ENCODE measurements at places on chromosomes 5 and 9.

DNA sequence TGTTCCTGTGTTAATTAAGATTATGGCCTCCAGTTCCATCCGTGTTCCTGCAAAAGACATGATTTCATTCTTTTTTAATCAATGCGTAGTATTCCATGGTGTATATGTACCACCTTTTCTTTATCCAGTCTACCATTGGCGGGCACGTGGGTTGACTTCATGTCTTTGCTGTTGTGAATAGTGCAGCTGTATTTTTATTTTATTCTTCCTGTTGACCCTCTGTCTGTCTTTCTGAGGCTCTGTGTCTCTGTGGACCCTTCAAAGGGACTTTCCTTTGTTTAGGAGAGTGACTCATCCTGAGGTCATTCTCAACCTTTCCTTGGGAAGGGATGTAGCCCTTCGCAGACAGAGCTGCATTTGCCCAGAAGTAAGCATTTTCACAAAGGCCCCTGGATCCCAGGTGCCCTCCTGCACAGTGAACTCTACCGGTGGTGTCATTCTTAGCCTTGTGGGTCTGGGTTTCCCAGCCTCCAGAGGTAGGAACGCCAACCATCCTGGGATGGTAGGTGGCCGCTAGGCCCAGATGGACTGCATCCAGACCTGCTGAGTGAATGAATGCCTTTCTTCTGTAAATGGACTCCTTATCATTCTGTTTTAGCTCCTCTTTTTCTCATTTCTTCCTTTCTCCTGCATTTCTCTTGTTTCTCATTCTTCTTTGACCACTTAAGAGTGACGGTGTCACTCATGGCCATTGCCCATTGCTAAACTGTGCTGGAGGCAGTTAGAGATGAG is 22.4 kb downstream of the TRIO start:
- DNase-seq, result no peak

GRCh38 chr9:107108342-107109130 is 174.5 kb upstream of the RAD23B start:
- no peak for DNase-seq

GRCh38 chr9:129108805-129109536 is 1.6 kb downstream of the CRAT start:
- no peak for DNase-seq

DNA sequence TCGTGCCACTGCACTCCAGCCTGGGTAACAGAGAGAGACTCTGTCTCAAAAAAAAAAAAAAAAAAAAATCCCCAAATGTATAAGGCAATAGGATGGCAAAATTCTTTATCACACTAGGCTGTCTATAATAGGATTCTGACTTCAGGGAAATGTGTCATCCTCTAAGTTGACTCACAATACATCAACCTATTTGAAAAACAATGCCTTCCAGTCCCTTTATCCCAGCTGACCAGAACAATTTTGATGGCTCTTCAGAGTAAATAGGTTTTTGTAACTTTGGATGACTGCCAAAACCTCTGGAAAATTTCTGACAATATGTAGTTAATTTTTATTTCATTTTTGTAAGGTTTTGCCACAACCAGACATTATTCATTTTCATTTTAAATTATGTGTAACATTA is 184.1 kb downstream of the CCDC192 start:
- DNase-seq, result no peak

DNA sequence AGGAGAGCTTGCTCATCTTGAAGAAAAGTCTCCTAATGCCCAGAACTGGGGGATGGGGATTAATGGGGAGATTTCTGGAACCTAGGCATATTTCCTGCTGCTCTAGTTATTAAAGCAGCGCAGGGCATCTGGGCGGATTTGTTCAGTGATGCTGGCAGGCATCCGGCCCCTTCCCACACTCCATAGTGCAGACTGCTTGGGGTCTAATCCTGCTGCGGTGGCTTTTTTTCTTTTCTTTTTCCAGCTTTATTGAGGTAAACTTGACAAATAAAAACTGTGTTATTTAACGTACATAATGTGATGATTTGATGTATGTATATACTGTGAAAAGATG is 30.7 kb downstream of the PPARGC1B start:
- DNase-seq, result peak; percentile 26

DNA sequence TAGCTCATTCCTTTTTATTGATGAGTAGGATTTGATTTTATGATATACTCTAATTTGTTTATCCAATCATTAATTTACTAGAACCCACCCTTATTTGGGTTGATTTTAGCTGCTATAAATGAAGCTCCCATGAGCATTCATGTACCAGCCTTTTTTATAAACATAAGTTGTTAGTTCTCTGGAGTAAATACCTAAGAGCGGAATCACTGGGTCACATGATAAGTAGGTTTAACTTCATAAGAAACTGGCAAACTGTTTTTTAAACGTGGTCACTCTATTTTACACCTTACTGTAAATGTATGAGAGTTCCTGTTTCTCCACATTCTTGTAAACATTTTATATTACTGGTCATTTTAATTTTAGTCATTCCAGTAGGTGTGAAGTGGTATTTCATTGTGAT is 364.6 kb downstream of the NPR3 start:
- no peak for DNase-seq

DNA sequence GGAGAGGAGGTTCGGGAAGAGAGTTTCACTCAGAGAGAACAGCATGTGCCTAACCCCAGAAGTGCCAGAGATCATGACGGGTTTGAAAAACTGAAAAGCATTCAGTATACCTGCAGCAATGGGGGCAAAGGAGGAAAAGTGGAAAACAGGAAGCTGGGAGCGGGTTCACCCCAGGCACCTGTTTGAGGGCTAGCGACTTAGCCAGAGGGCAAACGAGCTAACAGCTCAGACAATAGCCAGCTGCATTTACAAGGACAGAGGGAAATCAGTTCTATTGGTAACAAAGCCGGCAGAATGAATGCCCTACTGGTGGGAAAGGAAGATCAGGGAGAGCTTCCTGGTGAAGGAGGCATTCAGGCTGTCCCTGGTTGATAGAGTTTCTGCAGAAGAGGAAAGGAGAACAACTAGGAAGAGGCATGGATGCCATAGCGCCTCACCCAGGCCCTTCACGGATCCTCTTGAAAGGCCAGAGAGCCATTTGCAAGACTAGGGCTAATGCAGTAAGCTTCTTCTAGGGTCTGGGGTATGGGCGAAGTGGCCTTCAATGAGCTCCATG is 141.7 kb upstream of the ADRA1B start:
- no peak for DNase-seq

DNA sequence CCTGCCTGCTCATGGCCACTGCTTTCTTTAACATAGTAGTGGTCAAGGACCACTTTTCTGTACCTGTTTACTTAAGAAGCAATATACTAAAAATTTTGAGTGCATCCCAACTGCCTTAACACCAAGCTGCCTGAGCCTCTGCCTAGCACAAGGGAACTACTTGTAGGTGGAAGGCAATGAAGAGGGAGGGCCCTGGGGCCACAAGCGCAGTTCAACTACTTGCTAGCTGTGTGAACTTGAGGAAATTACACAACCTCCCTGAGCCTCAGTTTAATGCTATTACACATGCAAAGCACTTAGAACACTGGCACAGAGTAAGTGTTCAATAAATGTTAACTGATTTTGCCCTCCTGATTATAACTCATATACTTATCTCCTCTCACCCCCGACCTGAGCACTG is 6.3 kb downstream of the ARL15 start:
- DNase-seq, result no peak

GRCh38 chr5:181233801-181234454 is 9.8 kb downstream of the RACK1 start:
- no peak for DNase-seq

GRCh38 chr9:15142878-15143534 is 164.0 kb downstream of the TTC39B start:
- no peak for DNase-seq

- DNase-seq, result no peak
Observed at GRCh38 chr5:142864290-142865260, 94.4 kb downstream of the ARHGAP26 start.

DNA sequence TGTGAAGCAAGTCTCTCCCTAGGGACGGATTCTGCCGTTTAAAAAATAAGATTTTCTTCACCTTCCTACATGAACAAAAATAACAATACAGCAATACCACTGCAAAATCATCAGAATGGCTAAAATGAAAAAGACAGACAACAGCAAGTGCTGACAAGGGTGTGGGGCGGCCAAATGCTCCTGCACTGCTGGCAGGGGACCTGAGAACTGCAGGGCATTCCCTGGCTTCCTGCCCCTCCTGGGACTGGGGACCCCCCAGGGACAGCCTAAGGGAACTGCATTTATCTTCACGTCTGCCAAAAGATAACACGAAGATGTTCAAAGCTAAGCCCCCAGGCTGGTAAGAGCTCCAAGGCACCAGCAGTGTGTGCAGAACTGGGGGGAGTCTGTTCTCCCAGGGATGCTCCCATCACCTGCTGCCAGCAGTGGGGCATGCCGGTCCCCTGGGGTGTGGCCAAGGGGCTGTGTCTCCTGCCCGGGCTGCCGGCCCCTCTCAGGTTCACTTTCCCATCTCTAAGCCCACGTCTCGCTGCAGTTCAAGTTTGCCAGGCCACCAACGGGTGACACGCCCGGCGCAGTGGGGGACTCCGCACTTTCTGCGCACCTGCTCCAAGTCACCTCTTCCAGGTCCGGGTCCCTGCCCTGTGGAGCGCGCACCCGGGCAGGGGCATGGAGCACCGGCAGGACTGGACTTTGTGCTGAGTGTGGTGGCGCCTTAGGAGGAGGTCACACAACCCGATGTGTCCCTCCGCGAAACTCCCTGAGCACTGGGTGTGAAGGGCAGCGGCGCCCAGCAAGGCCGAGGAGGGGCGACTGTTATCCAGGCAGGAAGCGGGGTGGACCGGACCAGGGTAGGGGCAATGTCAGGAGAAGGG is 4.5 kb upstream of the EGFL7 start:
- no peak for DNase-seq

DNA sequence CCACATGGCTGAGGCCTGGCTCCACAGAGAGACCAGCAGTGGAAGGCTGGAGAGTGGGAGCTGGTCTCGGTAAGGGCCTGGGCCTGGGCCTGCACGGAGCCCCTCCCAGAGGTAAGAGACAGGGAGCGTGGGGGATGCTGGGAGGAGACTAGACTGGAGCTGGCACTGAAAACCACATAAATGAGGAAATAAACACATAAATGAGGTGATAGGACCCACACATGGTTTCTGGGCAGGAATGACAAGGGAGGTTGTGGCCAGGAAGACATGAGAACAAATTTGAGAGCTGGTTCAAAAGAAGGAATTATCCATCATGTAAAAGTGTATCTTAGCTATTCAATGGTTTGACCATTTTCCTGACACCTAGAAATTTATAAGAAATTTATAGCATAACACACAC is 451.7 kb upstream of the DAP start:
- no peak for DNase-seq

DNA sequence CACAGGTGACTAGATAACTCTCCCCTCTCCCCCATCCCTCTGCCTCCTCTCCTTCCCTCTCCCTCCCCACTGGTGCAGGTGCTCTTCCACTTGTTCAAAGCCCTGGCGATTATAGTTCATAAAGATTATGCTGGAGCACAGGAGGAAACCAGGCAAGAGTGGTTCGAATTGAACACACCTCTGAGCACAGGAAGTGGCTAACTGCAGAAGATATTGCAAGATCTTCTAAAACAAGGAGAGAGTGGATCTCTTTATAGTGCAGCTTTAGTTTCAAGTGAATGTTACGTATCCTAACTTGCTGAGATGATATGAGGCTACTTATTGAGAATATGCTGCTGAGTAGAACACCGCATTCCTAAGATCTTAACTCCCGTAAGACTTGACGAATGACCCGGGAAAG is 178.4 kb downstream of the GOLPH3 start:
- no peak for DNase-seq

DNA sequence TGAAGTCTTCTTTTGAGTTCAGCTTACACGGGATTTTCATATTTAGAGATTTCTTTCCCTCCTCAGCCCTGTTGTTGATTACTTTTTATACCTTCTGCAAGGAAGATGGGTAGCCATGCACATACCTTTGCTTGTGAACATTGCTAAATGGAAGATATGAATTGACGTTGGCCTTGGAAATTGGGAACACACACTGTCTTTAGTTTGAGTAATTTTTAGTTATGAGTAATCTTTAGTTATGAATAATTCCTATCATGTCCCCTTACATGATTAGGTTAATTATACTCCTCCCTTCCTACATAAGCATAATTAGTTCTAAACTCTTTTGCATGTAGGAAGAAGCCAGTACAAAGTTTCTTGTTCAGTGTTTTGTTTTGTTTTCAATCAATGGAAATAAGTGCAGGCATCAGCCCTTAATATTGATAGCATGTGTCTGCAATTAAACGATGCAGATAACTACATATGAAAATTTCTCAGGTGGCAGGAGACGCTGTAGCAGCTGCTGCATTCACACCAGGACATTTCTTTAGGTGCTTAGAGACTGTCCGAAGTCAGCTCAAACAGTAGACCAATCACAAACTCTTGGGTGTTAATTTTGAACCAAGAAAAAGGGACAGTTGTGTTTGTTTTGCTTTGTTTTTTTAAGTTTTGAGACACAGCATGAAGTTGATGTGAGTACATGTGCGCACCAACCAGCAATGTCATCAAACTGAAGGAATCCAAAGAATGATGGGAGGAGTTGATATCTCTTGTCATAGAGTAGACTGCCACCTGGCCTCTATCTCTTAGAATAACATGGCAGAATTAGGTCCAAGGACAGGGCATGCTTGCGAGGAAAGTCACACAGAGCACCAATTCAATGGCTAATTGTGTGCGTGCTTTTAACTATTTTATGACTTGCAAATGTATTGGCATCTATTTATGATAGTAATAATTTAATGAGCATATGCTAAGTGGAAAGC is 51.4 kb downstream of the SMARCA2 start:
- no peak for DNase-seq

DNA sequence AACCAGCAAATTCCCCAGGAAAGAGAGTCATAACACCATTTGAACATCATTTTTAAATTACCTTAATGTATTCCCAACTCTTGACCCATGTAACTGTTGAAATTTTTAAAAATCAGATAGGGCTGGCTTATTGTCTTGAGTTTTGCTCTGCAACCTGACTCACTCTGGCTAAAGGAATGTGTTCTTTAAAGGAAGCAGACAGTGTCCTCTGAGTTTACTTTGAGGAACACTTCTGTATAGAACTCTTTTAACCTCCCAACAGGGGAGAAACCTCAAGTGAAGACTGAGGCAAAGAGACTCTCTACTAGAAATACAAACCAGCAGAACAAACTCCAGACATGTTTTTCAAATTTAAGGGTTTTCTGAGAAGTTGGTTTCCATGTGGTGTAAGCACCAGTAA is 248.9 kb downstream of the CWC27 start:
- DNase-seq, result no peak

GRCh38 chr9:99253772-99254431 is 31.8 kb downstream of the SEC61B start:
- DNase-seq, result no peak

GRCh38 chr5:158414333-158414762 is 555.4 kb upstream of the CLINT1 start:
- no peak for DNase-seq

GRCh38 chr9:130264414-130265350 is 878 bp upstream of the HMCN2 start:
- no peak for DNase-seq

GRCh38 chr5:41834506-41834905 is 35.7 kb downstream of the OXCT1 start:
- DNase-seq, result no peak
